Stimulated activated CD4-positive, alpha-beta T cell treated with anti-CD3 and anti-CD28 coated beads, Interleukin-12 subunit alpha, Interleukin-12 subunit beta, amount 100 ng/mL, for 4 hours (primary cell): ENCODE measurements at places on chromosomes 2 and 18.

DNA sequence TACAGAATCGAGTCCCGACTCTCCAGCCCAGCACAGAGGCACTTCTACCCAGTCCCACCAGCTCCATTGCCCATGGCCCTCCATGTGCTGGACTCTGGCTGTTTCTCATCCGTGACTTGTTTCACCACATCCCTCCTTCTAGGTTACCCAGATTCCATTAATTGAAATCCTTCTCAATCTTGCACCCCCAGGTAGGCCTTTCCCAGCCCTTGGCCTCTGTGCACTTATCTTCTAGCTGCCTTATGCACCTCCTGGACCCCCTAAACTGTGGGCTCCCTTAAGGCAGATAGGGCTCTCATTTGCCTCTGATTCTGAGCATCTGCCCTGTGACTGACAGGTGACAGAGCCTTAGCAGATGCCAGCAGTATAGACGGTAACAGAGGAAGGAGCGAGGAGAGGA lies 9.2 kb downstream of the MYCN start:
- no peak for DNase-seq

DNA sequence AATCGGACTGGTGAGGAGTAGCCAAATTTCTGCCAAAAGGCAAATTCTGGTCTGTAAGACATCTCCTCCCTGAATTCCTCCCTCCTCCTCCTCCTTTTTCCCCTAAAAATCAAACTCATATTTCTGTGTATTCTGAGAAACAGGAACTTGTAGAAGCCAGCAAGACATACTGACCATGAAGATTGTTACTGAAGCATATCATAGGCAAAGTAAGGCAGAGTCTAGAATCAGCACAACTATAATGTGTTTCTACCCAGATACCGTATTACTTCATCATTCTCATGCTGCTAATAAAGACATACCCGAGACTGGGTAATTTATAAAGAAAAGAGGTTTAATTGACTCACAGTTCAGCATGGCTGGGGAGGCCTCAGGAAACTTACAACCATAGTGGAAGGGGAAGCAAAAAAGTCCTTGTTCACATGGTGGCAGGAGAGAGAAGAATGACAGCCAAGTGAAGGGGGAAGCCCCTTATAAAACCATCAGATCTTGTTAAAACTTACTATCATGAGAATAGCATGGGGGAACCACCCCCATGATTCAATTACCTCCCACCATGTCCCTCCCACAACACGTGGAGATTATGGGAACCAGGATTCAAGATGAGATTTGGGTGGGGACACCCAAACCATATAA lies 24.9 kb upstream of the EPC2 start:
- no peak for DNase-seq

GRCh38 chr2:138620431-138620830 lies 118.9 kb downstream of the SPOPL start:
- DNase-seq: no peak

GRCh38 chr2:86082756-86083155 lies 22.9 kb downstream of the POLR1A start:
- no peak for DNase-seq

DNA sequence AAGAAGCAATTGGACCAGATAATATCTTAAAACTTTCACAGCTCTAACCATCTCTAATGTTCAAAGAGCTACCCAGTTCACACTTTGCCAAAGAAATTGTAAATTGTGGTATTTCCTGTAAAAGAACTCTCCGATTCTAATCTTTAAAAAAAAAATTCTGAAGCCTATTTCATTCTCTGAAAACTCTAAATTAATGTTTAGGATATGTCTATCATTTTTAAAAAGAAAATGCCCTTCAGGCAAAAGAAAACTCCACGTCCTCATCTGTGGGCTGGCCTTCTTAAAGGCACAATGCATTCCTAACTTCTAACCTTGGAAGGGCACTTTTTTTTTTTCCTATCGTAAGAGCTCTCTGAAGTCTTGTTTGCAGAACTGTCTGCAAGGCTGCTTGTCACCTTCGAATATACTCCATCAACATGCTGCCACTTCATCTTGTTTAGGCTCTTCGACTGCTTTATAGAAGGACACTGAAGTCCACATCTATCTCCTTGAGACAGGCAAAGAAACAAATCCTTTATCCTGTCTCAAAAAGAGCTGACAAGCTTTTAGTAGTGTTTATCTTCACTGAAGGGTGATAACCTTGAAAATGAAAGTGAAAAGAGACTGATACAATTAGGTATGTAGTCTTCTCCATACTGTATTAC lies 124.3 kb upstream of the SLC39A10 start:
- DNase-seq: no peak

- DNase-seq: no peak
These were observed 156.4 kb downstream of the CCBE1 start for GRCh38 chr18:59540780-59541179.

- no peak for DNase-seq
These were observed 11.2 kb downstream of the CFAP210 start for GRCh38 chr2:169683054-169683424.

DNA sequence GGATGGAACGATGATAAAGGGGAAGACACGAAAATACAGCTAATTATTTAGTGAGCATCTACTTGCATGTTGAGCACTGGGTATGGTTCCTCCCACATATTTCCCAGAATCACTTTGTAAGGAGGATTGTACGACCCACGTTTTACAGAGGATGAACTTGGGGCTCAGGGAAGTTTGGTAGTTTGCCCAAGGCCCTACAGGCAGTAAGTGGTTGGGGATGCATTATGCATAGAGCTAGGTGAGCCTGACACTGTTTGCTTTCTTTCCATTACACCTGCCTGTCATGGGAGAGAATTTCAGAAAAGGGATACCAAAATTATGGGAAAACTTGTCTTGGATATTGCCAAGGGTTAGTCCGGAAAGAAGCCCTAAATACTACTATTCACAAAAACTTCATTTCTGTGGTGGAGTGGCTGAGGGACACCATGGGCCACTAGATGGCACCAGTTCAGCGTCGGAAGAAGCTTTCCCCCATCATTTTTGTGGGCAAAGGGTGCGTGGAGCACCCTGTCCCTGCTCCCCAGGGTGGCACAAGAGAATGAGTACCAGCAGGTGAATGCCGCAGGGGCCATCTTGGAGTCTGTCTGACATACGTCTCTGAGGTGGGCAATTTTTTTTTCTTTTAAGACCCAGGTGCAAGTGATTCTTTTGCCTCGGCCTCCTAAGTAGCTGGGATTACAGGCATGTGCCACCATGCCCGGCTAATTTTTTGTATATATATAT lies 23.5 kb upstream of the C18orf32 start:
- peak; percentile 49 for DNase-seq

DNA sequence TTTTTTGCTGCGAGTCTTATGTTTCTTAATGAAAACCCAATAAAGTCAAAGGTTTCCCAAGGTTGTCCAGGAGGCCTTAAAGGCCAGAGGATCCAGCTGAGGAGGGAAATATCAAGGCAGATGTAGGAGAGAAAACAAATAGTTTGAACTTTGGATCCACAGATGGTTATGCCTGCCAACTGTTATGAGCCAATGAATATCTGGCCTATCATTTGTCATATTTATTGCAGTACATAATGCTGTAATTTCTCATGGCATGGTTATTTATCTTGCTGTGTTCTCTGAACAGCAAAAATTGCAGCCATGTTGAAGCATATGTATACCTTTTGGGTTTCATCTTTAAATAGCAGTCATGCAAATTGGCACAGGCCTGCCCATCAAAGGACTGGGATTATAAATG lies 38.2 kb upstream of the CAVIN2 start:
- DNase-seq: no peak

DNA sequence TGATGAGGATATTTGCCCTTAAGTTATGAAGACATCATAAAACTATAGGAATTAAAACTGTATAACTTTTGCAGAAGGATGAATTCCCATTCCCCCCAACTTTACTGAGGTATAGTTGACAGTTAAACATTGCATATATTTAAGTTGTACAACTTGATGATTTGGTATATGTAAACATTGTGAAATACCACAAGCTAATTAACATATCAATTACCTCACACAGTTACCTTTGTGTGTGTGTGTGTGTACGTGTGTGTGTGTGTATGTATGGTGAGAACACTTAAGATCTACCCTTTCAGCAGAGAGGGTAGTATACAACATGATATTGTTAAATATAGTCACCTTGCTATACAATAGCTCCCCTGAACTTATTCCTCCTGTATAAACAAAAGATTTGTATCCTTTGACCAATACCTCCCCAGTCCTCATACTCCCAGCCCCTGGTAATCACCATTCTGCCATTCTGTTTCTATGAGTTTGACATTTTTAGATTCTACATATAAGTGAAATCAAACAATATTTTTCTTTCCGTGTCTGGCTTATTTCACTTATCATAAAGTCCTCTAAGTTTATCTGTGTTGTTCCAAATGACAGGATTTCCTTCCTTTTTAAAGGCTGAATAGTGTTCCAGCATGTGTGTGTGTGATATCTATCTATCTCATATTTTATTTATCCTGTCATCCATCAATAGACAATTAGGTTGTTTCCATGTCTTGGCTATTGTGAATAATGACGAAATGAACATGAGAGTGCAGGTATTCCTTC lies 48.2 kb upstream of the FAM136A start:
- no peak for DNase-seq

GRCh38 chr2:101205521-101206479 lies 46.9 kb upstream of the CNOT11 start:
- peak; percentile 21 for DNase-seq

DNA sequence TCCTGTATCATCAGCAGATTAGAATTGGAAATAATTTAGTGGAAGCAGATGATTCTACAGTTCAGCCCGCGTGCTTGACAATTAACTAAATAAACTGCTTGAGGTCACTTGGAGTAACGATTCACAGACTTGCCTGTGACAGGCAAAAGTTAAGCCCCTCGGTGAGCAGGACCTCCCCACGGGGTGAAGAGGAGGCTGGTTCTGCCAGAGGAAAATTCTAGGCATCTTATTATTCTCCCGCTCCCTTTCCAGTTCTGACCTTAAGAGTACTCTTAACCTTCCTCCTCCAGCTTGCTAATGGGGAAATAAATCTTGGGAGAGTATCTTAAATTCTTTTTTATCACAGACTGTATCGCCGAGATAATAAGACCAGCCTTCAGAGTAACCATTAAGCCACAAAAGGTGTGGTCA lies 169.7 kb upstream of the SMAD2 start:
- DNase-seq: no peak

- no peak for DNase-seq
These were observed 154.9 kb upstream of the SMIM21 start for GRCh38 chr18:75582406-75582821.

GRCh38 chr18:56248610-56249235 lies 389.7 kb downstream of the TXNL1 start:
- no peak for DNase-seq

DNA sequence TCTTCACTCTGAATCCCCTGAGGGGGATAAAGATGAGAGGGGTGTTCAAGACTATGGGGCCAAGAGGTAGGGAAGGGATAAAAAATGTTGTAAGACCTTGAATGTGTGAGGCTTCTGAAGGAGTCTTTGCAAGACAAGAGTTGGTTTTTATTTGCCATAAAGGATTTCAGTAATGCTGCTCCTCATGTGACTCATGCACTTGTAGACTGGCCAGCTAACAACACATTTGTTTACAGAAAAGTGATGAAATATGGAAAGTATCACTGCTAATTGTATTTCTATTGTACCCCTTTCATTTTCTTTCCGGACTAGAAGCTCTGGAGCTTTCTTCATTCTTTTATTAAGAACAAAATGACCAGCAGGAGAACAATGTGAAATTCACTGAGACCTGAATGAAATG lies 782.1 kb downstream of the EPHA4 start:
- no peak for DNase-seq

GRCh38 chr2:177264209-177264692 lies 276 bp downstream of the NFE2L2 start:
- no peak for DNase-seq

- no peak for DNase-seq
These were observed 61.9 kb upstream of the ALK start for GRCh38 chr2:29983308-29983707.

GRCh38 chr2:673615-674320 lies 3.4 kb downstream of the TMEM18 start:
- no peak for DNase-seq

DNA sequence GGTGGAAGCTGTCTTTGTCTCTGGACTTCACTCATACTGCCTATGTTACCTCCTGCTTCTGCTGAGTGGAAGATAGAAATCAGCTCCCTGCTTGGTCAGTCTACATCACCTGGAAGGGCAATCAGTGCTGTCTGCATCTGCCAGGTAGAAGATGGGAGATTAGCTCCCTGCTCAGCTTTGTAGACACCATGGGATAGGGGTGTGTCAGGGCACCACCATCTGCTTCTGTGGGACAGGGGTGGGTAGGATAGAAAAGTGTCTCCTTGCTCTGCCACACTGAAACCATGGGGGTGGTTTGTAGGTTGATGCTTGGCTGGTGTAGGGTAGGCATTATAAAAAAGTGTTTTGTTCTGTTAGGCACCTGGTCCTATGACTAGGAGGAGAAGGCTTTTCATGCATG lies 34.1 kb downstream of the STARD6 start:
- no peak for DNase-seq

- no peak for DNase-seq
These were observed 2.1 kb downstream of the IL1B start for GRCh38 chr2:112834396-112835037.

GRCh38 chr2:33210626-33211025 lies 263.9 kb downstream of the LTBP1 start:
- DNase-seq: no peak

DNA sequence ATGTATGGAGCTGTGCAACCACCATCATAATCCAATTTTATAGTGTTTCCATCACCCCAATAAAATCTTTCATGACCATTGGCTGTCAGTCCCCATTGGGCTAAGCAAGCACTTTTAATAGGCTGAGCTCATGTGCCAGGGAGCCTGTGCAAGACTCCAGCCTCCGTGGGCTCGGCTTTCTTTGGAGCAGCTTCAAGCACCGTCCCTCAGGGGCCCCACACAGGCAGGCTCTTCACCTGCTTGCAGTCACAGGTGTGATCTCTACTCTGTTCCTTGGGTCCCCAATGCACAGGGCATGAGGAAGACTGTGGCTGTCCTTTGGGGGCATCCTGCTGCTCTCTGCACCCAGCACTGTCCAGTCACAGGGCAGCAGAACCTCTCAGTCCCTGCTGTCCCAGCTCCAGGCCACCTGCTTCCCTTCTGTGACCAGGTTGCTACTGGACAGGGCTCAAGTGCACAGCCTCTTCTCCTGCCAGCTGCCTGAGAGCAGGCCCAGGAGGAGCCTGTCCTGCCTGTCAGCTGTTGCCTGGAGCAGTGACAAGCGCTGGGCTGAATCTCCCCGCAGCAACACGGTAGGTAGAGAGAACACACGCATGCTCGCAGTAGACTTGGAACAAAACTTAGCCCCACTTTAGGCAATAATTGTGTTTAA lies 40.7 kb upstream of the TMEM131 start:
- DNase-seq: no peak

DNA sequence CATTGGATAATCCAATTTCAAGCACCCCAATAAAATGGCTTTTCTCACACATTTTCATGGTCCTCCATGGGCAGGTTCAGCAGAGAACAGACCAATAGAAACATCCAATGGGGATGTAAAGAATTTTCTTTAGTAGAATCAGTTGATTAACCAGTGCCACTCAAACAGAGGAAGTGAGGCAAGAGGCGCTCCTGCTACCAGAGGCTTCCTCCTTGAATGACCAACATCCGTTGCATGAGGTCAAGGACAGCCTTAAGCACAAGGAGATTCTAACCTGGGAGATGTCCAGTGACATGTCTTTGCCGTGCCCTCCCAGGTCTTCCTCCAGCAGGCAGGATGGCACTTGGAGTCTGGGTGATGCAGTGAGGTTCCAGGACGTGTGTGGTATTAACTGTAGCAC lies 146.6 kb downstream of the PIEZO2 start:
- no peak for DNase-seq

GRCh38 chr18:70506511-70506910 lies 217.7 kb downstream of the SOCS6 start:
- DNase-seq: no peak

- no peak for DNase-seq
These were observed 58.3 kb downstream of the CIB4 start for GRCh38 chr2:26582890-26583289.
